ENCODE measurements at places on chromosomes 3 and 15.

GRCh38 chr15:53911431-53911830, 66.8 kb upstream of the UNC13C start:
- no peak for DNase-seq

DNA sequence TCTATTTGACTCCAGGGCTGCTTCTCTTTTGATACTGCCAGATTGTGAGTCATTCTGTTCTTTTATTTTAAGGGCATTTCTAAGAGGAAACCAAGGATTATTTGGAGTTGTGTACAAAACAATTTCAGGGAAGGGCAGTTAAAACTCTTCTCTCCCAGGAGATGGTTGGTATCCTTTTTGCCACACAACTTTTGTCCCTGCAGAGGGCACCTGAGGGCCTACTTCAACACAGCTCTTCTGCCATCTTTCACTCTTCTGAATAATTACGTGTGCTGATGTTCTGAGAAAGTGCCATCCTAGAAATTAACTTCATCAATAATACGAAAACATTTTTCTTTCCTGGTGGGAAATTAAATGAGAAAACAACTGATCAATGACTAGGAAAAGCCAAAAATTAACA, 75.7 kb upstream of the GADL1 start:
- no peak for DNase-seq

GRCh38 chr3:147395899-147396711, 10.2 kb downstream of the ZIC4 start:
- peak; percentile 86 for DNase-seq

GRCh38 chr3:53170325-53171063, 9.5 kb downstream of the PRKCD start:
- no peak for DNase-seq

DNA sequence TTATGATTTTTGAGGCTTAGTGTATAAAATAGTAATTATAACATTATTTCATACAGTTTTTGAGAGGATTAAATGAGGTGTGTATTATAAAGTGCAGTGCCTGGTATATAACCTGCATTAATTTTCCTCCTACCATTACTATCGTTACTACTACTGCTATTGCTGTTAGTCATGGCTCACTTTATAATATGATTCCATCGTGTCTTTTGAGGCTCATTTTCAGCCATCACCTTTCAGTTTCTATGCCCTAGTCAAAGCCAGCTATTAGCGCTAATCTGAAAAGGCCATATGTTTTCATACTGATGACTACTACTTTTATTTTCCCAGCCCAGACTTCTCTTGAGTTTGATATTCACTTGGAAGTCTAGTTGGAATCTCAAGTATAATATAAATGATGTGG, 5.5 kb downstream of the MEF2A start:
- DNase-seq, result no peak

GRCh38 chr3:143158014-143158988, 38.7 kb downstream of the CHST2 start:
- peak; percentile 52 for DNase-seq

All from astrocyte of the spinal cord (primary cell).